ENCODE measurements at places on chromosomes 7 and 10. TPM values are rescaled to one million over a fixed set of nuclear protein-coding genes. Genes with fewer than 3 reads are reported as not detected.

The CLDN15 gene
- polyA plus RNA-seq, result 38.8 TPM

The SPDYE6 gene
- polyA plus RNA-seq, result 1.0 TPM

The TCAF2 gene
- polyA plus RNA-seq, result 1.7 TPM

The MOSPD3 gene
- 44.4 TPM for polyA plus RNA-seq

The DPP6 gene
- 1.8 TPM for polyA plus RNA-seq

The DMBT1 gene
- polyA plus RNA-seq, result 0.88 TPM

The FGL2 gene
- polyA plus RNA-seq, result 0.57 TPM

The GATA3 gene
- polyA plus RNA-seq, result 15.4 TPM

The AGR3 gene
- polyA plus RNA-seq, result 65.1 TPM
